ENCODE measurements at places on chromosomes 12 and 14.

GRCh38 chr12:113222730-113223531 lies 1.7 kb downstream of the TPCN1 start:
- DNase-seq = no peak

GRCh38 chr14:80390906-80391305 lies 179.6 kb upstream of the DIO2 start:
- DNase-seq = no peak

DNA sequence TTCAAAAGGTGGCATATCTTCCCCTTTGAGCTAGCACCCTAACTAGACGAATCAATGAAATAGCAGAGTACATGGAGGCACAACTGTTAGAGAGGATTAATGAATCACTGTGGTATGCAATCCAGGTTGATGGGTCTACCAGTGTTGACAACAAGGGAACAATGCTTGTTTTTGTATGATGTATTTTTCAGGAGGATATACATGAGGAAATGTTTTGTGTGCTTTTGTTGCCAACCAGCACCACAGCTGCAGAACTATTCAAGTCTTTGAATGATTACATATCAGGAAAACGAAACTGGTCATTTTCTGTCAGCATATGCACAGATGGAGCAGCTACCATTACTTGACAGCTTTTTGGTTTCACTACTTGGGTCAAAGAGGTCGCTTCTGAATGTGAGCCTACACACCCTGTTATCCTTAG lies 142.6 kb downstream of the GPHN start:
- DNase-seq = peak; percentile 60

GRCh38 chr12:92471551-92471950 lies 231.2 kb upstream of the PLEKHG7 start:
- DNase-seq = peak; percentile 80

GRCh38 chr14:34930591-34931091 lies 52.2 kb upstream of the SRP54 start:
- peak; percentile 37 for DNase-seq

DNA sequence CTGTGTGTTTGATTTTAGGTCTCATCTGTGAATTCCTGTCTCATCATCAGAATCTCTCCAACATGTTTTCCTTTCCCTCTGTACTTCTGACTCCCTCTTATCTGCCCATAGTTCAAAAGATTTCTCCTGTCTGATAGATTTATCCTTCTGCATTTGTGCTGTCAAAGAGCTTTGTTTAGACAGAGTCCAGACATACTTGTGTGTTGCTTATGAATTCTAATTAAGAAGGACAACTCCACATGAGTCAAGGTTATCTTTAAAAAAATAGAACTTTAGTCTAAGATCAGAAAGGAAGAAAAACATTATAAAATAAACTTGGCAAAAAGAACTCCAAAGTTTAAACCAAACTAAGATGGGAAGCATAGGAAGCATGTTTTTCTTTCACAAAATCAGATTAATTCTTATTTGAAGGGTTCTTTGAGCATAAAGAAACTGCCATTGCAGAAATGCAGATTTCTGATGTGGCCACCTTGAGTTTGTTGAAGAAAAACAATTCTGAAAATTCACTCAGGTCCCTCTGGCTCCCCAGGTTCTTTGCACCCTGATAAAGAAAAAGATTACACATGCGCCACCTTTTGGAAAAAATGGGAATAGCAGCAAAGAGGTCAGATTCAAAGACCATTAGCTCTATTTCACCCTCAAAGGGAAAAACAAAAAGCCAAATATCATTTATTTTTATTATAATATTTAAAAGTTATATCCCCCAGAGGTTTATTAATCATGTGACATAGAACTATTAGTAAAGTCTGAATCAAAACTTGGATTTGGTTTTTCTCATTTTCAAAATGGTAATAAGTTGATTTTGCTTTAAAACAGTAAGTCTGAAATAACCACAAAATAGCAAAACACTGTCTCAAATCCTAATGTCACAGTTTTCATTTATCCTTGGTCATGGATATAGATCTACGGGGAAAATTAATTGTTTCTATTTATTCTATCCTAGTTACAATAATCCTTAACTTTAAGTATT lies 143.7 kb upstream of the DCN start:
- no peak for DNase-seq

DNA sequence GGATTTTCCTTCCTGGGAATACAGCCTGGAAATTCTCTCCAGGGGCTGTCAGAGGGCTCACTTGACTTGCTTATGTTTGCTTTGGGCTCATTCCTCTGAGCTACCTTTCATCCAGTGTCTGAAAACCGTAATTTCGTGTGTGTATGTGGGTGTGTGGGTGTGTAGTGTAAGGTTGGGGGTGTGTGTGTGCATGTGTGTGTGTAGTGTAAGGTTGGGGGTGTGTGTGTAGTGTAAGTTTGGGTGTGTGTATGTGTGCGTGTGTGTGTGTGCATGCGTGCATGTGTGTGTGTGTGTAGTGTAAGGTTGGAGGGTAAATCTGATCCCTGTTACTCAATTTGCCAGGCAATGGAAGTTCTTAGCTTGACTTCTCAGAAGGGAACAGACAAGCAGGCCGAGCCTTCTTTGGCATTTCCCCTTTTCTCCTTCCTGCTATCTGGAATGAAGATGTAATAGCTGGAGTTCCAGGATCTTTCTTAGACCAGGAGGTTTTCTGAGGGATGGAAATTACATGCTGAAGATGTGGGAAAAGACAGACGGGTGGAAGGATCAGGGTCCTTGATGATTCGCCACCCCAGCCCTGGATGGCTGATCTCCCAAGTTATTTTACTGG lies 15.5 kb upstream of the BEGAIN start:
- no peak for DNase-seq

DNA sequence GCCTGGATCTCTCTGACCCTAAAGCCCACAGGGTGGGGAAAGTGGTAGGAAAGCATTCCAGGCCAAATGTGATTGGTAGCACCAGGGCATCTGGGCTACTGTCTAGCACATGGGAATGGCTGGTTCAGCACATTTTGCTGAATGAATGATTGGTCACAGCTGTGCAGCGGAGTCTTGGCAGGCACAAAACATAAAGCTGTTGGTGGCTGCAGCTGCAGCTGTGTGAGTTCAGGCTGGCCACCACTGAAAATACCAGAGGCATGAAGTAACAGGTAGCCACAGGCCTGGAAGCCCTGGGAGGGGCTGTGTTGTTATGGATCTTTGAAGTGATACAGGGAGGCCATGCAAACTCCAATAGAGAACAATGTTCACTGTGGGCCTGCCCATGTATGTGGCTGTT lies 72.7 kb downstream of the MYRFL start:
- DNase-seq = no peak

DNA sequence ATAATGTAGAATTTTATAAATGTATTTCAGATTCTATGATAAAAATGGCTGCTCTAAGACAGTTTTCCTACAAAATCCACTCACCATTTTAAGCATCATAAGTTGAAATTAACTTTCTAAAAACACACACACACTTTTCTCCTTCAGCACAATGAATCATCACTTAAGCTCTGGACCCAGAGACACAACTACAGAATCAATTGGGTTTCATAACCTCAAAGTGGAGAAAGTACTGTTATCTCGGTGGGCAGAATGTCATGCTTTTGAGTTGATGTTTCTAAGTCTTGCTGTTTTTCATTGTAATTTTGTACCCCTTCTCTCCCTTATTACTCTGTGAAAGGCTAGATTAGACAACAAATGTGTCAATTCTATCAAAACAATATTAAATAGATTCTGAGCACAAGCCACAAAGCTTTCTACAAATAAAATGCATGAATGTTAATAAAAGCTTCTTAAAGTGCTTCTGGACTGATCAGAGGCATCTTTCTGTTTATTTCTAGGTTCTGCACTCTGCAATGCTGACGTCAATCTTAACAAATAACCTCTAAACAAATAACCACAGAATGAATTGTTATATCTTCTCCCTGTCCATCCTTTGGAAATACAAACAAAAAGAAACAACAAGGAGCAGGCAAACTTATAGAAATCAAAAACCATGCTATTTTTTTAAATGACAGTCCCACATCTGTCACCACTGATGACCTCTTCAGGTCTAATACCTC lies 8.2 kb downstream of the IPO8 start:
- no peak for DNase-seq

DNA sequence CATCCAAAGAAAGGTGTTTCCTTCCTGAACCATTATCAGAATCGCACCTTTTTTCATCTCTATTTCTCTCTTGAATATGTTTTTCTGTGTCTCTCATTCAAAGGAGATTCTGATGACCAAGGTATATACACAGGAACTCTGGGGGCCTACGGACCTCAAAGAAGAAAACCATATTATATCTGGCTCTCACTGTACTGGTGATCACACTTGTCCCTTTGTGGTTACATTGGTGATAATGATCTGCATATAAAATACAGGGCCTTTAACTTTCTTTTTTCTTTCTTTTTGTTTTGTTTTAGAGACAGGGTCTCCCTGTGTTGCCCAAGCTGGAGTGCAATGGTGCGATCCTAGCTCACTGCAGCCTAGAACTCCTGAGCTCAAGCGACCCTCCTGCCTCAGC lies 185.2 kb upstream of the AMIGO2 start:
- no peak for DNase-seq

- DNase-seq = no peak
These were observed 32.4 kb downstream of the PLEKHG7 start for GRCh38 chr12:92735131-92735721.

DNA sequence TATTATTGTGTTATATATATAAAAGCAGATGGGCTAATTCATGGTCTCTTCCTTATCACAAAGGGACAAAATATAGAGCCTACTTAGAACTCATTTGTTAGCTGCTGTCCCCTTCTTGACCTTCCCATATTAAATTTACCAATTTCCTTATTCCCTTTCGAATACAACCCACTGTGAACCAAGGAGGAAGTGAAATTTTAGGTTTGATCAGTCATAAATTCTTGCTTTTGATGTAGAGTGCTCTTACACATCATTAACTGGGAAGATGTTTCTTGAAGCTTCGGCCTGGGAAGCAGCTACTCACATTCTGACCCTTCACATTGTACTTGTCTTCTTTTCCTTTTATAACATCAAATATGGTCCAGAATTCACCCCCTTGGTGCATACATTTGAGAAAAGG lies 579.0 kb downstream of the LRFN5 start:
- DNase-seq = no peak

GRCh38 chr14:102211240-102211639 lies 71.5 kb downstream of the WDR20 start:
- DNase-seq = no peak

- DNase-seq = peak; percentile 61
These were observed at the start of gene KIF5A for GRCh38 chr12:57549909-57550640. KIF5A (plus strand) TSS chr12:57550044; CDS start chr12:57550272, 228 bp downstream.

GRCh38 chr12:46475972-46476645 lies 103.5 kb upstream of the SLC38A2 start:
- DNase-seq = no peak

DNA sequence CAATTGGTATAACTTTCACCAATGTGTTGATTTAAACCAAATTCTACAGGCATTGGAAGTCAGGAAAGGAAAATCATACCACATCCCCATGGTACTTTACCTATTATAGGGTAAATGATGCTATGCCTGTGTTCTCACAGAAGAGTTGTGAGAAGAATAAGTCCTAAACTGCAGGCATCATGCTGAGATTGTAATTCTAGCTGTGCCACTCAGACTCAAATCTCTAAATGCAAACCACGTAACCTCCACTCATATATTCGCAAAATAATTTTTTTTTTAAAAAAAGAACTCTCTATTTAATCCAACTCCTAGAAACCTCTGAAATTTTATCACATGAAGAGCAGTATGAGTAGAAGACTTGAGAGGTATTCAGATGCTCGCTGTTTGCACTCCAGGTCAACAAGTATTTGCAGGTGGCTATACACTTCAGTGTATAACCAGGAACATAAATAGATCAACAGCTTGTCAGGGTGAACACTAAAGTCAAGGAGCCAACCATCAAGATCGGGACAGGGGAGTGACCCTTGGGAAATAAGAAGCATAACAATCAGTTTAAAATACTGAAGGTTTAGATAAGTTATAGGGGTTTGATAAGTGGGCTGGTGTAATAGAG lies 110.1 kb downstream of the SLC25A21 start:
- no peak for DNase-seq

- no peak for DNase-seq
These were observed 3.6 kb downstream of the STAT6 start for GRCh38 chr12:57107456-57108155.

DNA sequence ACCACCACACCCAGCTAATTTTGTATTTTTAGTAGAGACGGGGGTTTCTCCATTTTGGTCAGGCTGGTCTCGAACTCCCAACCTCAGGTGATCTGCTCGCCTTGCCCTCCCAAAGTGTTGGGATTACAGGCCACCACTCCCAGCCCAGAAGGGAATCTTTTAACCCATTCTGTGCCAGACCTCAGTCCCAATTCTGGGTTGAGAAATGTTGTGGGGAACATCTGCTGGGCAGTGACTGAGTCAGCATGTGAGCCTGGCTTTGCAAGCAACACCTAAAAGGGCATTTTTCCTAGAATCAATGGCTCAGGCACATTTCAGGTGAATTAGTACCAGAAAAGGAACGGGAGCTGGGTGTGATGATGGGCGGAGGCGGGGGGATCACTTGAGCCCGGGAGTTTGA lies 7.6 kb upstream of the SPATS2 start:
- no peak for DNase-seq

- DNase-seq = no peak
These were observed 173.4 kb downstream of the PPFIA2 start for GRCh38 chr12:81585787-81586186.

DNA sequence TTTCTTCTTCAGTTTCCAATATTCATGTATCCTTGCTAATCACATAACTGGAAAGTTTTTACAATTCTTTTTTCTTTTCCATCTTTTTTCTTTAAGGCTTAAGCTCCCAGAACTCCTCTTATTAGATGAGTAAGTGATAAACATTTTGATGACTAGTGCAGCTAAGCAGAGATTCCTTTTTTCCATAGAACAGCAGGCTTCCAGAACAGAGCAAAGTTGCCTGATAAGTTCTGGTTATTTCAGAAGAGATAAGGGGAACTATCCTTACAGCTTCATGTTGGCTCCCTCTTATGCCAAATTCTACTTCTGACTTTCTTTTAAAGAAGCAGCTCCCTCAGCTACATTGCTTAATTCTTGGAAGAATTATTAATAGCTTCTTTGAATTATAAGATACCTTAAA lies 194.7 kb upstream of the FAR2 start:
- DNase-seq = no peak

- DNase-seq = no peak
These were observed 183.4 kb upstream of the GZMB start for GRCh38 chr14:24817212-24818057.

DNA sequence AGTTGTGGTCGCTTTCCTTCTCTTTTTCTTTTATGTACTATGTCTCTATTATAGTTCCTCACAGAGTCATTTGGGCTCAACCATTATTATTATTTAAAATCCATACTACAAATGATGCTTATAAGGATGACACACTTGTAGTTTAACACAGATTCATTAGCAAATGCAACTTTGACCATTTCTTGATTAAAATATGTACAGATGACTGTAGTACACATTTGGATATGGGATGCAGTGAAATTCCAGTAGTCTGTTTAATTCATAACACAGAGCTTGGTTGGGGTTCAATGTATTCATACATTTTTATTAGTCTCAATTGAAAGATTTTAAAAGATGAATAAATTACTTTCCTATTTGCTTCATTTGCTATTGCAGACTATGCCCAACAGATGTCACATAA lies 30.0 kb downstream of the SLC38A1 start:
- no peak for DNase-seq

GRCh38 chr14:47917344-47917954 lies 242.0 kb upstream of the MDGA2 start:
- no peak for DNase-seq

Data from GM06990 (cell line).